Left kidney (tissue), 8 donors: ENCODE measurements at places on chromosomes 7 and 10. TPM values are rescaled to one million over a fixed set of nuclear protein-coding genes. Genes with fewer than 3 reads are reported as not detected.

Gene IGF2BP3
- 82.9 TPM for polyA plus RNA-seq

Gene NOS3
- 8.7 TPM for polyA plus RNA-seq

Gene HOXA10
- polyA plus RNA-seq, result 137 TPM

Gene DNAJC12
- 11.0 TPM for polyA plus RNA-seq

Gene TFPI2
- 10.3 TPM for polyA plus RNA-seq

Gene GATA3
- 82.7 TPM for polyA plus RNA-seq

Gene STAMBPL1
- polyA plus RNA-seq, result 2.3 TPM

Gene TRIM8
- polyA plus RNA-seq, result 110 TPM

Gene UCN3
- 1.0 TPM for polyA plus RNA-seq

Gene RPA3
- 61.9 TPM for polyA plus RNA-seq

Gene HUS1
- 26.6 TPM for polyA plus RNA-seq

Gene FRMD4A
- 85.8 TPM for polyA plus RNA-seq

Gene TMEM236
- 0.37 TPM for polyA plus RNA-seq

Gene ZNF138
- polyA plus RNA-seq, result 25.3 TPM

Gene MYH16
- 0.20 TPM for polyA plus RNA-seq

Gene FGFBP3
- 3.1 TPM for polyA plus RNA-seq

Gene GIMAP6
- 13.8 TPM for polyA plus RNA-seq

Gene ABCB1
- polyA plus RNA-seq, result 27.4 TPM

Gene SFRP4
- 2.2 TPM for polyA plus RNA-seq

Gene AP1S1
- 66.7 TPM for polyA plus RNA-seq

Gene EIF3A
- polyA plus RNA-seq, result 205 TPM

Gene ZP3
- polyA plus RNA-seq, result 3.3 TPM

Gene OR2A5
- 0.18 TPM for polyA plus RNA-seq

Gene AMPH
- 20.0 TPM for polyA plus RNA-seq

Gene OR2A1
- 1.2 TPM for polyA plus RNA-seq

Gene LRRC4
- 5.8 TPM for polyA plus RNA-seq

Gene HACD1
- polyA plus RNA-seq, result 16.5 TPM

Gene INPP5A
- 31.3 TPM for polyA plus RNA-seq

Gene BUB3
- 139 TPM for polyA plus RNA-seq

Gene SEC61G
- polyA plus RNA-seq, result 179 TPM

Gene INSYN2A
- 2.6 TPM for polyA plus RNA-seq

Gene MLXIPL
- 4.8 TPM for polyA plus RNA-seq

Gene CC2D2B
- 3.3 TPM for polyA plus RNA-seq

Gene ELAPOR2
- 14.1 TPM for polyA plus RNA-seq

Gene CPA4
- 0.55 TPM for polyA plus RNA-seq

Gene CCDC172
- polyA plus RNA-seq, result not detected

Gene DLX5
- polyA plus RNA-seq, result not detected

Gene CPN1
- 3.0 TPM for polyA plus RNA-seq

Gene DAGLB
- polyA plus RNA-seq, result 15.9 TPM

Gene ZPBP
- 0.90 TPM for polyA plus RNA-seq

Gene EPO
- polyA plus RNA-seq, result 0.20 TPM

Gene ADAM8
- 2.4 TPM for polyA plus RNA-seq

Gene TDRD1
- 0.05 TPM for polyA plus RNA-seq

Gene SLC4A2
- 84.4 TPM for polyA plus RNA-seq

Gene SLC13A1
- polyA plus RNA-seq, result 33.5 TPM

Gene ATP6V0A4
- polyA plus RNA-seq, result 58.9 TPM

Gene TEX47
- not detected for polyA plus RNA-seq

Gene ASB15
- polyA plus RNA-seq, result 2.5 TPM

Gene TBX20
- not detected for polyA plus RNA-seq

Gene ADAMTS14
- 1.1 TPM for polyA plus RNA-seq

Gene LYZL1
- polyA plus RNA-seq, result not detected

Gene CTNNA3
- 4.3 TPM for polyA plus RNA-seq
